Spinal cord (tissue), 10 donors: ENCODE measurements at places on chromosomes 4 and X.

DNA sequence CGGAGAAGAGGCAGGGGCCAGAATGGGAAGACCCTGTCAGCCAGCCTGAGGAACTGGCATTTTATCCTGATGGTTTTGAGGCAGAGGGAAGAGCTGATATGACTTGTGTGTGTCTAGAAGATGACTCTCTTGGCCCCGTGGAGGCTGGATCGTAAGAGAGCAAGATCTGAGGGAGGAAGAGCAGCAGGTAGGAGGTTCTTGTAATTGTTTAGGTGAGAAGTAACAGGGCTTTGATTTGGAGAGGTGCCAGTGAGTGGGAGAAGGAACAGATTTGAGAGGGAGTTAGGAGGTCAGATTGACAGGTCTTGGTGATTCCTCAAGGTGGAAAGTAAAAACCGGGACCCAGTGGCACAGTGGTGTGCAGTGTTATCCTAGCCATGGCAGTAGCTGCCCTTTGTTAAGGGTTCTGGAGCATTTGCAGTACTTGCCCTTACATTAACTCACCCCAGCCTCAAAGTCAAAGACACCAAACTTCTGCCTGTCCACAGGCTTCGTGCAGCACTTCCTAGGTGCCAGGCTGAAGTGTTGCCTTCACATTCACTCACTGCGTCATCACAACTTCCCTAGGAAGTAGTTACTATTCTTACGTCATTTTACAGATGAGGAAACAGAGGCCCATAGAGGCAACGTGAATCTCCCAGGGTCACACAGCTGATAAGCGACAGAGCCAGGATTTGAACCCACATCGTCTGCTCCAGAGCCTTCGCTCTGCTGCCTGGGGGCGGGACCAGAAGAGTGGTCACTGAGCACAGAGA lies 23.7 kb downstream of the RTL5 start:
- peaks cover 12% of the 10 kb centered on the region for H3K27me3 ChIP-seq
- no peaks in the 10 kb centered on the region for H3K36me3 ChIP-seq
- H3K4me3 ChIP-seq, result no peak overlapping the region
- H3K27ac ChIP-seq, result no peak overlapping the region
- no peaks in the 10 kb centered on the region for H3K4me1 ChIP-seq

GRCh38 chr4:18636001-18636585 lies 614.5 kb upstream of the LCORL start:
- H3K4me3 ChIP-seq, result no peak overlapping the region
- H3K4me1 ChIP-seq, result no peaks in the 10 kb centered on the region
- H3K27ac ChIP-seq, result no peak overlapping the region
- H3K36me3 ChIP-seq, result no peaks in the 10 kb centered on the region
- H3K27me3 ChIP-seq, result no peaks in the 10 kb centered on the region
- DNase-seq, result no peak

DNA sequence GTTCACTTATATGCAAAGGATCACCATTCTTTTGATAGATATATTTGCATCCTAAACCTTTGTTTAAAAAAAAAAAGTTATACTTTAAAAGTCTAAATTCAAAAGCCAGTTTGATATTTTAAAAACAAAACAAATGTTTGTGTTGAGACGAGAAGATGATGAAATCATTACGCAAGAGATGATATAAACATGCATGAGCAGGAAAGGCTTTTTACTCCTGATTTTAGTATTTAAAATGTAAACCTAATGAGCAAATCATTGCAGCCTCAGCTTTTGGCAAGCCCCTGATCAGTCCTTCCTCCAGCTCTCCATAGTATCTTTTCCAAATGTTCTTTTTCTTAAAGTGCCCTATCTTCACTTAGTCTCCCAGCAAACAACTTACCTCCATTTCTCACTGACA lies 115.6 kb downstream of the ARAP2 start:
- H3K4me1 ChIP-seq, result no peaks in the 10 kb centered on the region
- no peak overlapping the region for H3K4me3 ChIP-seq
- DNase-seq, result no peak
- no peaks in the 10 kb centered on the region for H3K27me3 ChIP-seq

- H3K36me3 ChIP-seq, result no peaks in the 10 kb centered on the region
- no peaks in the 10 kb centered on the region for H3K4me1 ChIP-seq
- no peak overlapping the region for H3K4me3 ChIP-seq
- H3K27ac ChIP-seq, result no peak overlapping the region
These were observed 56.7 kb downstream of the PROM1 start for GRCh38 chr4:16027114-16027513.

DNA sequence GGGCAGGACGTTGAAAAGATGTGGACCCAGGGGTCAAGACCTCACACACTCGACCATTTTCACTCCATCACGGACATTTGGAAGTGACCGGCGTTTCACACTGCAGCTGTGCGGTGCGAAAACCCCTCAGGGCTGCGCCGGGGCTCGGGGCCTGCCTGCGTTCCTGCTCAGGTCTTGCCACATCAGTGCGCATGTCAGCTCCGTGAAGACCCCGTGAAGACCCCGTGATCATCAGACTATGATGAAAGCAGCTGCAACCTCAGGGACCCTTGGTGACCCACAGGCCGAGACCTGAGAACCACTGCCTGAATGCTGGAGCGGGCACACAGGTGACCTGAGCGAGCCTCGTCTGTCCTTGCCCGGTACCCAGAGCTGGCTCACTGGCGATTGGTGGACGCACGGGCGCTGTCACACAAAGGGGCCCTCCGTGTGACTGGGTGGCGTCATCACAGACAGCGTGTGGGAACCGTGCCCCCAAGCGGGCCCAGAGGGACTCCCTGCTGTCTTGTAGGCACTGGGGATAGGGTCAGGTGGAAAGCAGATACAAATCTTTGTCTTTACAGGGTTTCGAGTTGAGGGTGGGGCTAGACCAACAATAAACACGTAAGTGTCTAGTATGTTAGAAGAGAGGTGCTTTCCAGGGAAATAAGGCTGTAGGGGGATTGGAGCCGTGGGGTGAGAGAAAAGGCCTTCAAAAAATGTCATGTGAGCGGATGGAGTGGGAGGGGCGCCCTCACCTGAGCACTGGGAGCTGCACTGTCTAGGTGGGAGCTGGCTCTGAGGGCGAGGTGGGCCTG lies 12.7 kb downstream of the MSANTD1 start:
- no peak for DNase-seq
- H3K27ac ChIP-seq, result no peak overlapping the region
- H3K36me3 ChIP-seq, result peaks cover 41% of the 10 kb centered on the region
- H3K27me3 ChIP-seq, result no peaks in the 10 kb centered on the region
- H3K4me3 ChIP-seq, result no peak overlapping the region

GRCh38 chr4:25563071-25563564 lies 92.5 kb upstream of the SLC34A2 start:
- no peak overlapping the region for H3K4me3 ChIP-seq
- DNase-seq, result no peak
- H3K27me3 ChIP-seq, result no peaks in the 10 kb centered on the region
- H3K4me1 ChIP-seq, result no peaks in the 10 kb centered on the region
- H3K27ac ChIP-seq, result no peak overlapping the region

- H3K27ac ChIP-seq, result no peak overlapping the region
- no peaks in the 10 kb centered on the region for H3K36me3 ChIP-seq
- H3K27me3 ChIP-seq, result no peaks in the 10 kb centered on the region
- no peak for DNase-seq
- H3K4me3 ChIP-seq, result no peak overlapping the region
These were observed 183.6 kb upstream of the NOCT start for GRCh38 chr4:138831948-138832347.

- no peaks in the 10 kb centered on the region for H3K36me3 ChIP-seq
- H3K27me3 ChIP-seq, result no peaks in the 10 kb centered on the region
- no peak for DNase-seq
- H3K4me3 ChIP-seq, result no peak overlapping the region
These were observed 2.4 kb upstream of the SPARCL1 start for GRCh38 chr4:87531621-87532020.

DNA sequence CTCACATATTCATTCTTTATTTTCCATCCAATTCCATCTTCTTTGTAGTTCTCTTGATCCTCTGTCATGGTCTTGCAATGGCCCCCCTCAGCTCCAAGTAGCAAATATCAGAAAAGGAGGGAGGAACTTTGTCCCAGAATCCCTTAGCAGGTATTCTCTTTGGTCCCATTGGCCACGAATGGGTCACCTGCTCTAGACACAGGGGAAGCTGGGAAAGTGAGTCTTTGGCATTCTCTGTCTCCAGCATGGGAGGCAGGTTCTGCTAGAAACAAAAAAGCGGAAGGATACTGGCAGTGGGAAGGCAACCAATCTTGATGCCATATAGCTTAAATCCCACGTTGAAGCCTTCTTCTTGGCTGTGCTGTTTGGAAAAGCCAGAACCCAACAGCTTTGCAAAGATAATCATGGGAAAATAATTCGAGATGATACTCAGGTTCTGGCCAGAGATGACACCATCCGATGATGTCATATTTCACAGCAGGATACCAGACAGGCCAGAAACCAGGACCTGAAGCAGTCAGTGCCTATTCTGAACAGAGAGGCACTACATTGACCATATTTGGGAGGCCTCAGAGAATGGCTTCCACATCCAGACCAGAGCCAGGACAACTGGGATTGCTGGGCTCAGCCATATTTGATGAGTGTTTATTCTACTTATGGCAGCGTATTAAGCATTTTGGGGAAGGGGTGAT lies 110.4 kb upstream of the ATXN3L start:
- H3K27me3 ChIP-seq, result peaks cover 6% of the 10 kb centered on the region
- H3K4me3 ChIP-seq, result no peak overlapping the region
- no peaks in the 10 kb centered on the region for H3K36me3 ChIP-seq
- DNase-seq, result no peak
- no peak overlapping the region for H3K27ac ChIP-seq
- no peaks in the 10 kb centered on the region for H3K4me1 ChIP-seq

DNA sequence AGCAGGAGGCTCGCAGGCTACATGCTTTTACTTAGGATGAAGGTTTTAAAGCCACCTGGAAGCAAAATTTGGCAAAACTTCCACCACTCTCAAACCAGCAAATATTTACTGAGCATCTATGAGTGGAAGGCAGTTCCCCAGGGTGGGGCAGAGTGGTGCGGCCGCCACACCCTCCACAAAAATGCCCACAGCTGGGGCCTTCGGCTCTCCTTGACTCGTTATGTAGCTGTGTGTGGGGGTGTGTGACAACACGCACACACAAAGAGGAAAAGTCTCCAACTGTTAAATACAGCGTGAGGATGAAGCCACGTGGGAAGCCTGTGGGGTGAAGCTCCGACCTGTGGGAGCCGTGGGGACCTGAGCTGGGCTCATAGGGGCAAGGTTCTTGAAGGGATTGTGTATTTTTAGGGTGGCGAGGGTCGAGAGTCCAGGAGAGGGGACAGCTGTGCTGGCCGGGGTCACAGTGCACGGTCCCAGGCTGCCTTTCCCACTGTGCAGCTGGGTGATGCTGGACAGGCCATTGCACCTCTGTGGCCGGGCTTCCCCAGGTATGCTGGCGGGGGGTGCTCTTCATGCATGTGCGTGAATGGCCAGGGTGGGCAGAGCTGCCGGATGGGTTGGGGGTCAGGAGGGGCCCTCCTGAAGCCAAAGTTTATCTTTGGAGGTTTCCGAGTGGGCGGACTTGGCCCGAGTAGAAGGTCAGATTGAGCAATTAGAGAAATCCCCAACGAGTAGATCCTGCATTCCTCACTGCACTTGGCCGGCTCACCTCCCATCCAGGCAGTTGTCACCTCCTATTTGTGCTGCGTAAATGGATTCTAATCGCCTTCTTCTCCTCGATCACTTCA lies 25.4 kb downstream of the SORCS2 start:
- peaks cover 2% of the 10 kb centered on the region for H3K4me1 ChIP-seq
- H3K27me3 ChIP-seq, result no peaks in the 10 kb centered on the region
- DNase-seq, result no peak
- H3K27ac ChIP-seq, result no peak overlapping the region
- H3K36me3 ChIP-seq, result peaks cover 6% of the 10 kb centered on the region

DNA sequence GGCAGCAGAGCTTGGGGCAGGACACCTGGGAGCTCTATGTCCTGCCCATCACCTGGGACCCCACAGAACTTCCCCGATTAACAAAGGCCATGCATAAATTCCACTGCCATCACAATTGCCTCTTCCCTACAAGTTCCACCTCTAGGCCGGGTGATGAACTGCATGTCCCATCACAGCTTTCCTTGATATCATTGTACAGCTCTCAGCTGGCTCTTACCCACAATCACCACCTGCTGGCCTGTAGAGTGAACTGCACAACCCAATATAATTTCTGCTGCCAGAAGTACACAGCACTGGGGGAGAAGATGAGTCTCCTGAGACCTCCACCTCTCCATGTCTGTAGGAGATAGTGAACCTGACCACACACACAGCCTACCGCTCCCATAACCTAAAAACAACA lies 285.0 kb upstream of the AADAT start:
- no peak for DNase-seq
- no peaks in the 10 kb centered on the region for H3K4me1 ChIP-seq
- no peak overlapping the region for H3K4me3 ChIP-seq
- no peak overlapping the region for H3K27ac ChIP-seq

GRCh38 chrX:50075630-50076339 lies 125.0 kb downstream of the AKAP4 start:
- H3K4me1 ChIP-seq, result no peaks in the 10 kb centered on the region
- no peak overlapping the region for H3K4me3 ChIP-seq
- no peak for DNase-seq
- H3K36me3 ChIP-seq, result peaks cover 2% of the 10 kb centered on the region
- peaks cover 2% of the 10 kb centered on the region for H3K27me3 ChIP-seq
- no peak overlapping the region for H3K27ac ChIP-seq

DNA sequence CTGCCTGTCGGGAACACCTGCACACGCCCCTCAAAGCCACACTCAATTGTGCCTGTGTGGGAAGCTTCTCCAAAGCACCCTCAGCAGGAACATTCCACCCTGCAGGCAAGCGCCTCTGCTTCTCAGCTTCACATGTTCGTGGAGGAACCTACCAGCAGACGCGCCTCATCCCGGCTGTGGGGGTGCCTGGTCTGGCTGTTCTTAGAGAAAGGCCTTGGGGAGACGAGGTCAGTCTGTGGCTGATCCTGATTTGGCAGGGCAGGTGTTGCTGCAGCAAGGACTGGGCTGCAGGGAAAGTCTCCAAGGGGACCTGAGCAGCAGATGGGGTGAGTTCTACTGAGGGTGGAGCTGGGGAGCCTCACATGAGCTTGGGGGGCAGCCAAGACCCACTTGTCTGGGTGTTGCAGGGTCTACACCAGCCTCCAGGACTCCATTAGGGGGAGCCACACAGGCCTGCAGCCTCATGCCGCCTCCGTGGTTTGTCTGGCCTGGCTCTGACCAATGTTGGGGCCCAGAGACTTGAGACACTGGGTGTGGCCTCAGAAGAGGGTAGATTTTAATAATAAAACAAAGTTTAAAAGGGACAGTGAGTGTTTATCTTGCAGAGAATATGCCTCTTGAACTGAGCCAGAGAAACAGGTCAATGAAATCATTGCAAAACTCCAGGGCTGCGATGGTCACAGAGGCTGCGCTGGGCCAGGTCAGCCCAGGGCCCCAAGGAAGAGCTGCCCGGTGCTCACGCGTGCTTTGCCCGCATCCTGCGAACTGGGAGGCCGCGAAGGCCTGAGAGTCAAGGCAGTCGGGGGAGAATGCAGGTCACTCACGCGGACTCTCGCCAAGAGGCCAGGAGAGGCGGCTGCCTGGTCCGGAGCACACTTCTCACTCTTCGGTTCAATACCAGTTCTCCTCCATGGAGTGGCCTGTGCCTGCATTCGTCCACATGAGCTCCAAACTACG lies 21.1 kb downstream of the RNF212 start:
- H3K27ac ChIP-seq, result no peak overlapping the region
- DNase-seq, result no peak
- H3K4me3 ChIP-seq, result no peak overlapping the region
- H3K36me3 ChIP-seq, result peaks cover 15% of the 10 kb centered on the region

GRCh38 chr4:142044271-142044670 lies 407.9 kb downstream of the IL15 start:
- DNase-seq, result no peak
- no peaks in the 10 kb centered on the region for H3K27me3 ChIP-seq
- no peak overlapping the region for H3K4me3 ChIP-seq
- H3K27ac ChIP-seq, result no peak overlapping the region
